HEK293T (cell line): ENCODE measurements at places on chromosomes 3 and 15.

GRCh38 chr3:58161435-58162398, 49.1 kb downstream of the DNASE1L3 start:
- no peak for DNase-seq

DNA sequence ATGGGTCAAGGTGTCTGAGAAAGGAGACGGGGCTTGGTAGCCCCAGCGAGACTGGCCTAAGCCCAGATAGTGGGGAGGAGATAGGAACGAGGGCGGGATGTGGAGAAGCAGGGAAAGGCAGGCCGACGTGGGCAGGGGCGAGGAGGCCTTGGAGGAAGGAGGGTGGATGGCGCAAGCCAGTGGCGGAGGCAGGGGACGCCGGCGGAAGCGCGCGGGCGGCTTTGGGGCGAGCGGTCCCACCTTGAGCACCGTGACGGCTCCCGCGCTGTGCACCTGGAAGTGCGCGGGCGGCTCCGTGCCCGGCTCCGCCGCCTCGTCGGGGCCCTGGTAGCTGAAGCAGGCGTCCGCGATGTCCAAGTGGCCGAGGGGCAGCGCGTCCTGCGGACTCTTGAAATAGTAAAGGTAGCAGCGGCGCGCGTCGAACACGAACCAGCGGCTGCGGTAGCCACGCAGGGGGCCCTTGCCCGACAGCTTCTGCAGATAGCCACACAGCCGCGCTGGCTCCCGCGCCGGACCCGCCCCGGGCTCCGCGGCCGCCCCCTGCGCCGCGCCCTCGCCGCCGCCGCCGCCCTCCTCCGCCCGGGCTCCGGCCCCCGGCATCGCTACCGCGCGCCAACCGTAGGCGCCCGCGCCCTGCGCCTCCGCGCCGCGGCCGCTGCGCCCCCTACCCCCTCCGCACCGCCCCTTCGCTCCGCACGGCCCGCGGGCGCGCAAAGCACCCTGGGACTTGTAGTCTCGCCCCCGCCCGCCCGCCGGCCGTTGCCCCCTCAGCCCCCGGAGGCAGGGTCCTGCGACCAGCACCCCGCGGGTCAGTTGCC, at the start of gene TBC1D2B:
Gene TBC1D2B, minus strand, starts transcription at position 659 of the 818 bp plus-strand sequence. Its CDS starts 59 bp downstream, at position 600.
- DNase-seq, result peak; percentile 87

- no peak for DNase-seq
These were observed 11.1 kb upstream of the RTP2 start for GRCh38 chr3:187713504-187713903.

GRCh38 chr3:25555695-25556437, 108.8 kb downstream of the TOP2B start:
- no peak for DNase-seq

DNA sequence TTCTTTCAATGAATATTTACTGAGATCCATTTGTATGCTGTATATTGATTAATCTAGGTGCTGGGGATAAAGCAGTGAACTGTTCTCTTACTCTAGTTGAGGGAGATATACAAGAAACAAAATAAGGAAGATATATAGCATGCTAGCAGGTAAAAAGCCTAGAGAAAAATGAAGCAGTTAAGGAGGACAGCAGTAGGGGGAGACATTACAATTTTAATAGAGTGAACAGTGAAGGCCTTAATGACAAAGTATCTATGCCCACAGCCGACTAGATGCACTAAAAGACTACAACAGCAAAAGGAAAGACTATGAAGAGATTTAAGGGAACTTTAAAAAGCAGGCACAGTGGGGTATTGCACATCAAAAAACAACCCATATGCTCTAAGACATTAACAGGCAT, 81.4 kb downstream of the XRN1 start:
- peak; percentile 12 for DNase-seq

DNA sequence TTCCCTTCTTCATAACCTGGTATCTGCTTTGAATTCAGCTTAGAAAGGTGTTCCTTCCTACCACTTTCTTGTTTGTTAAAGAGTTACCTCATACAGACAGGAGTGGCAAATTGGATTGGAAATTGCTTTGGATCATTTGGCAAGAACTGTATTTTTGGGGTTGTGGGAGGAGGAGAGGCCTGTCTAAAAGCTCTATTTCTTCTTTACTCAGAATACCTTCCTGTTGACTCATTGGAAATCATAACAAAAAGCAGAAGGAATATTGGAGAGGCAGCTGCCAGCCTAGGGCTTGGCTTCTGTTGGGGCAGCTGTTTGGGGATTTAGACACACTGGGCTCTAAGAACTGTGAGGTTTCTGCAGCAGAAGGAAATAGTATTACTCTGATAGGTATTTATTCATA, 14.2 kb downstream of the IQGAP1 start:
- no peak for DNase-seq

GRCh38 chr3:119609301-119609700, 11.6 kb downstream of the PLA1A start:
- no peak for DNase-seq

DNA sequence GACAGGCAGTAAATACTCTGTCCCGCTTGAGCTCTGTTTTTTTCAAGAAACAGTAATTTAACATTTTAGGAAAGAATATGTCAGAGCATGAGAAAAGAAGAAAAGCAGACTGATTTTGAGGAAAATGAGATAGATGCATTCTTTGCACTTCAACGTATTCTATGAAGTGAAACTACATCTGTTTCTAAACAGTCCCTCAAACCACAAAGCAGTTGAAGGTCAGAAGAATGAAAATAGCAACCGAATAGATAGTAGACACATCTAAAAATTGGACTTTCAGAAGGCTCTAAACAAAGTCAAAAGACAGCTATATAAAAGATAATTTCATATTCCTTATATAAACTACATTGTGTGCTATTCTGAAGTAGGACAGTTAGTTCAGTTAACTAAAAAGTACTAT, 172.6 kb upstream of the LRRC3B start:
- no peak for DNase-seq

- no peak for DNase-seq
These were observed 209.5 kb downstream of the MAGI1 start for GRCh38 chr3:65829228-65829627.

GRCh38 chr3:102511168-102511567, 76.4 kb downstream of the ZPLD1 start:
- DNase-seq, result no peak

DNA sequence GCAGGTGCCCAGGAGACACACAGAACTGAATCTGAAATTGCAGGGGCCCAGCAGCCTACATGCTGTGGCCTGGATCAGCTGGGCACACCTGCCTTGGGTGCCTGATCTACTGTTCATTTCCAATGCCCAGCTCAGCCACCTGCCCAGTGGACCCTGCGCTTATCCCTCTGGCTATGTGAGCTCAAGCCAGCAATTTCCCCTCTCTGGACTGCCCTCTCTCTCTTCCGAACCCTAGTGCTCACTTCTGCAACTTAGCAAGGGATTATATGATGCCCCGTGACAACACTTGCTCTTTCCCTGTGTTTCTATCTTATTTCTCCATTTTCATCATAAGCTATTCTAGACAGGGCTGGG, 276.0 kb downstream of the UACA start:
- no peak for DNase-seq

DNA sequence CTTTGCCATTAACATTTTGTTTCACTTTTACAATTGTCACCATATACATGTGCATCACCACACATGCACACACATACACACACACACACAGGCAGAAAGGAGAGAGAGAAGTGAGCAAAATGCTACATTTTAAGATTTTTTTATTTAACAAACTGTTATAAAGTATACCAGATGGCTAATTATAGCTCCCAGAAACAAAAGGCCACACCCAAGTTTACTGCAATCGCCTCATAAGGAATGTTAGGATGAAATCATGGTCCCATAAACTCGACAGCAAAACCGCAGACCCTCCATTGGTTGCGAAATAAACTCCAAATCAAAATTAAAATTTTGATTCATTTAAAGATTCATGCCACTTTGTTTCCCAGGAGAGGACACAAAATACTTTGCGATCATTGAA, 16.1 kb upstream of the C15orf61 start:
- DNase-seq, result no peak

GRCh38 chr3:9113040-9113439, 136.4 kb downstream of the SRGAP3 start:
- no peak for DNase-seq

DNA sequence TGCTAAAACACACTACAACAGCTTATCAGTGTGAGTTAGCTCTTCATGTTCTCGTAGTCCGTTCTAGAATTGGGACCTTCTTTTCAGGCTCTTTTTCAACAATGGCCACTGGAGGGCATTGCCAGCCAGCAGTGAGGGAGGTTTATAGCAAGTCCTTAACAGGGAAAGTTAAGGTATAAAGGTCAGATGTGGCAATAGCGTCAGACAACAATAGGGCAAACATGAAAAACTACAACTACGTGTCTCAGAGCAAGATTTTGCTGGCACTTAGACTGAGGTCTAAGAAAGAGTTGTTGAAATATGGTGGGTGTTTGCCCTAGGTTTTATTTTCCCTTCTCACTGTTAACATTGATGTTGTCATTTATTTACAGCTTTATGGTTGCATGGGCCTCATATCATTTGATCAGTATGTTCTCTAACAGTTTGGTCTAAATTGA, 161.4 kb downstream of the GMNC start:
- DNase-seq, result peak; percentile 19

DNA sequence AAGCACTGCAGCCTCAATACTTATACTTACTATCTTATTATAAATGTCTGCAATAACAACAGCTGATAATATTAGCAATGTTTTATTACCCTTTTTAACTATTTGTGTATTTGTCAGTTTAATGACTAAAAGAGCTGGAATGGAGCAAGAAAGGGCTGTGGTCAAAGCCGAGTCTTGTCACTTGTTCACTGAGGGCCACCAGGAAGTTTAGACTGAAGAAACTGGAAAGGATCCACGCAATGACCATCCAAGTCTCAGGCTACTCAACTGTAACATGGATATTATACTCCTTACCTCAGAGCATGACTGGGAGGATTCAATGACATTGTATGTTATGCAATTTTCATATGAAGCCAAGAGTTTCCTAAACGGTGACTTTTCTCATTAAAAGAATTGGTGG, 90.4 kb downstream of the TJP1 start:
- DNase-seq, result no peak

DNA sequence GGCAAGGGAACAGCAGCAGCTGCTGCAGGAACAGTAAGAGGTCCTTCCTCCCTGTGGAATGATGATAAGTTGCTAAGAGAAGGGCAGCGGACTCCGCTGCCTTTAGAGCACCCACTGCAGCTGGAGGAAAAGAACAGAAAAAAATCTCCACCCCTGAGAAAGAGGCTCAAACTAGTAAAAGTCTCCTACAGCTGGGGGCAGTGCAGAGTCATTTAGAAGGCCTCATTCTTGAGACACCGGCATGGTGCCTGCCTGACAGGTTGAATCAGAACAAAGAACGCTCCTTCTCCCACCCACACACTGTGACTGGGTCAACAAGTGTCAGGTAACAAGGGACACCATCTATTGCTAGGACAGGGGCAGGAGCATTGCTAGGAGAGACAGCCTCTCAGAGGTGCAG, 188.4 kb downstream of the ABHD5 start:
- DNase-seq, result peak; percentile 42

DNA sequence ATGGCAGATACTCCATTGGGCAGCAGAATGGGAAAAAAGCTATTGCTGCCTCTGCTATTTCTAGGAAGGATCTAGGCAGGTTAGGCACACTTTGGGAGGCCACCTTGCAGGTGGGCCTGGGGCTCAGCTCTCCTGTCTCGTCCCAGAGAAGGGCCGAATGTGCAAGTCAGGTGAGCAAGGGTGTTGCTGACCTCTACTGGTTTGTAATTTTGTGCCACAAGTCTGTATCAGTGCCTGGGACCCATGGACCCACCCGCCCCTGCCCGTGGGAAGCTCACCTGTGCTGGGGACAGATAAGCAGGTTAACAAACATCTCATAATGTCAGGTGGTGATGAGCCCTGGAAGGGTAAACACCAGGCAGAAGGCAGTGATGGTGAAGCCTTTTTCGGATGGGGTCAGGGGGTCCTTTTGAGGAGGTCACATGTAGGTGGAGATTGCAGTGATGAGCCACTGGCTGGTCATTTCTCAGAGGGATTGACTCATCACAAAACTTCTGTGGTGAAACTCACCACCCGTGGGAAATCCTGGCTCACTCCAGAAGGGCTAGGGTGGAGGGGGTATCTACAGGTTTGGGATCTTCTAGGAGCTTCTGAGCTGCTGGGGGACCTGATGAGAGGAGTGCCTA, 161.3 kb downstream of the KLF13 start:
- DNase-seq, result no peak

DNA sequence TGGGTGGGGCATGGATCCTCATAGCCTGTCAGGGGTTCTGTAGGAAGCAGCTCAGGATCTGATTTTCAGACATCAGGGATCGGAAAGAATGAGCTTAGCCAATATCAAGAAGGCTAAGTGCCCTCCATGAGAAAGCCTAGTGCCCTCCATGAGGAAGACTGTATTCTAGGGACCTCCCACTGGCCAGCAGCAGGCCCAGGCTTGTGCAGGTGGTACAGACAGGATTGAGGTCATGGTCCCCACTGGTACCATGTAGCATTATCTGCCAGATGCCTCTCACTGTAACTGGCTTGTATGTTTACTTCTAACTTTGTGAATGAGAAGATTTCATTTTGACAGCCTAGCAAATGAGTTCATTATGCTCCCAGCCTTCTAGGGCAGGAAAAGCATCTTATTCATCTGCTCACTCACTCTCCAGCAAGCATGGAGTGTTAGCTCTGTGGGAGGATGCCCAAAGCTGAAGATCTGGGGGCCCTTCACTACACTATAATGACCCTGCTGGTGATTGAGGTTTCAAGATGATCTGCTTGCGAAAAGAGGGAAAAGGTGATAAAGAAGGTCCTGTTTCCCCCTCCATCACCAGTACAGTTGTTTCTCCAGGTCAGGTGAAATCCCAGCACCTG, 7.5 kb downstream of the EPHB1 start:
- no peak for DNase-seq

GRCh38 chr3:142941373-142942123, 21.9 kb downstream of the PAQR9 start:
- no peak for DNase-seq

GRCh38 chr3:141686466-141687291, 51.4 kb upstream of the RNF7 start:
- no peak for DNase-seq

- DNase-seq, result no peak
These were observed 677.8 kb downstream of the FHIT start for GRCh38 chr3:60573494-60573893.

GRCh38 chr3:141769221-141769894, 6.2 kb downstream of the GRK7 start:
- DNase-seq, result no peak

GRCh38 chr3:136505676-136506075, 246.5 kb downstream of the STAG1 start:
- DNase-seq, result no peak

DNA sequence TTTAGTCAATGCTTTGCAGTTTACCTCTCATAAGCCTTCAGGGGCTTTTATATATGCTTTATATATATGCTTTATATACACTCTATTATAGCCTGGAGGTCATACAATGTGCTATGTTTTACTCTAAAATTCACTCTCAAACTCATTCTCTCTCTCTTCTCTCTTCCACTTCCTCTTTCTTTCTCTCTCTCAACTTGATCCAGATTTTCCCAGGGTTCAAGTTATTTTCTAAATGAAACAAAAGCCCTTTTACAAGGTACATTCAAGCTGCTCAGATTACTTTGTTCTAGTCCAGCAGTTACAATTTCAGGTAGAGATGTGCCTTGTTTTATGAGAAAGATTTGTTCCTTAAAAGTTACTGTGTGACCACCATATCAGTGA, 79.6 kb upstream of the ACP3 start:
- DNase-seq, result no peak
